ENCODE measurements at places on chromosomes 7 and 10.

DNA sequence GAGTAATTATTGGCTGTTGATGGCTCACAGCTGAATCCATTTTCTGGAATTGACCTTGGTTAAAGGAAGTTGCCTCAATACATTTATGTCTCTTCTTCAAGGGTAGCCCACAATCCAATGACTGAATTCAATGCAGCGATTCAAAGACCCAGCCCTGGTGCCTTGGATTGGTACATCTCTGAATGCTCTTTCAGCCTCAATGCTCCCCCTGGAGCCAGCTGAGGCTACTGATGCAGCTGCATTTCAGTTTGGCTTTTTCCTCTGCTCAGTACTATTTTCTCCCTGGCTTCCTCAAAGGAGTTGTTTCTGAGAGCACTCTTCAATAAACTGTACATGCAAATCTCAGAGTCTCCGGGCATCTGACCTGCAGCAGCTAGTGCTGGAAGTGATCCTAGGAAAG is 633 bp upstream of the EBLN1 start:
- DNase-seq, result no peak

- no peak for DNase-seq
Measured at GRCh38 chr7:27518561-27519350, 143.9 kb downstream of the HIBADH start.

GRCh38 chr7:84069033-84069432 is 125.6 kb downstream of the SEMA3A start:
- DNase-seq, result no peak

GRCh38 chr10:28199941-28200340 is 102.9 kb downstream of the MPP7 start:
- DNase-seq, result no peak

- no peak for DNase-seq
Measured at GRCh38 chr10:36141856-36142560, 499.9 kb upstream of the FZD8 start.
